Mesendoderm (in vitro differentiated cells): ENCODE measurements at places on chromosomes 12 and 14.

DNA sequence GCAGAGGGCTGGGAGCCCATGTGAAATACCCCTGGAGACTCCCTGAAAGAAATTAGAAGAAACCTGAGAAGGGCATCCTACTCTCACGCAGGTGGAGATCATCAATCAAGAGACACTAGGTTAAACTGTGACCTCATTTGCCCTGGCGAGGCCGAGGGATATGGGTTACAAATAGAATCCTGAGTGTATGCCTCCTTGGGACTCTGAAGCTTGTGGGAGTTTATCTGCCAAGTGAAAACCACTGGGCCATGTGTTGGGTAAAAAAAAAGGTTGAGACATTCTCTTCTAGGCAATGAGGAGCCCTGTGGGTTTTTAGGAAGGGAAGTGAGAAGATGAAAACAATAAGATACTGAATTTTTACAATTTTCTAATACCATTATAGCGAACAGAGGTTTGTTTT is 160.7 kb upstream of the ARID2 start:
- no peak overlapping the region for H3K4me3 ChIP-seq
- no peaks in the 10 kb centered on the region for H3K4me1 ChIP-seq
- no peak for DNase-seq
- H3K27me3 ChIP-seq = no peaks in the 10 kb centered on the region
- no peak overlapping the region for H3K27ac ChIP-seq

DNA sequence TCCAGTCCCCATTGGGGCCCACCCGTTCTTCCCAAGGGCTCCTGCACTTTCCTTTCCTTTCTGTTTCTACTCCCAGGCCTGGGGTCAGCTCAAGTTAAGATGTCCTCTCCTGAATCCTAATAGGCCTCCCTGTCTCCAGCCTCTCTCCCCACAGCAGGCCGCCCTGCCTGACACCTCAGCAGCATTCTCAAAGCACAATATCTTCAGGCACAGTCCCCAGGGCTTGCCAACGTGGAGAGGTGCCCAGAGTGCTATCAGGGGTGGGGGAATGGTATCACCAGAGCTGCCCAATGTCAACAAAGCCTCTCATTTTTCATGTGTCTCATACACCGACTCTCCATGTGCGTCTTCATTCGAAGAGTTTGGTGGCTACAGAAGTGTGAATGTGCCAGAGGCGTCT is 123.0 kb downstream of the FOXN3 start:
- H3K27me3 ChIP-seq = no peaks in the 10 kb centered on the region
- peaks cover 26% of the 10 kb centered on the region for H3K4me1 ChIP-seq
- no peak for DNase-seq

DNA sequence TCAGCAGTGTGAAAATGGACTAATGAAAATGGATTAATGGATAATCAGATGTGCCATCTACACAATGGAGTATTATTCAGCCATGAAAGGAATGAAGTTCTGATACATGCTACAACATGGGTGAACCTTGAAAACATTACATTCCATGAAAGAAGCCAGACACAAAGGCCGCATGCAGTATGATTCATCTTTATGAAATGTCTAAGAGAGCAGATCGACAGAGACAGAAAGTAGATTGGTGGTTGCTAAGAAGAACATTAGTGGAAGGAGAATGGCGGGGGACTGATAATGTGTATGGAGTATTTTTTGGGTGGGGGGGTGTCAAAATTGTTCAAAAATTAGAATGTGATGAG is 47.3 kb downstream of the PRKAB1 start:
- no peaks in the 10 kb centered on the region for H3K4me1 ChIP-seq
- no peak for DNase-seq
- H3K27ac ChIP-seq = no peak overlapping the region
- no peak overlapping the region for H3K4me3 ChIP-seq
- peaks cover 10% of the 10 kb centered on the region for H3K36me3 ChIP-seq

- DNase-seq = peak; percentile 96
- no peaks in the 10 kb centered on the region for H3K27me3 ChIP-seq
- H3K27ac ChIP-seq = peak overlapping the region; percentile 80
- no peaks in the 10 kb centered on the region for H3K4me1 ChIP-seq
- H3K36me3 ChIP-seq = no peaks in the 10 kb centered on the region
Measured at GRCh38 chr12:38904537-38905479, 583 bp downstream of the CPNE8 start.

GRCh38 chr12:125320177-125320576 is 254.9 kb downstream of the AACS start:
- H3K4me1 ChIP-seq = no peaks in the 10 kb centered on the region
- no peak for DNase-seq
- H3K36me3 ChIP-seq = no peaks in the 10 kb centered on the region
- H3K27me3 ChIP-seq = no peaks in the 10 kb centered on the region
- H3K27ac ChIP-seq = no peak overlapping the region
- H3K4me3 ChIP-seq = no peak overlapping the region

DNA sequence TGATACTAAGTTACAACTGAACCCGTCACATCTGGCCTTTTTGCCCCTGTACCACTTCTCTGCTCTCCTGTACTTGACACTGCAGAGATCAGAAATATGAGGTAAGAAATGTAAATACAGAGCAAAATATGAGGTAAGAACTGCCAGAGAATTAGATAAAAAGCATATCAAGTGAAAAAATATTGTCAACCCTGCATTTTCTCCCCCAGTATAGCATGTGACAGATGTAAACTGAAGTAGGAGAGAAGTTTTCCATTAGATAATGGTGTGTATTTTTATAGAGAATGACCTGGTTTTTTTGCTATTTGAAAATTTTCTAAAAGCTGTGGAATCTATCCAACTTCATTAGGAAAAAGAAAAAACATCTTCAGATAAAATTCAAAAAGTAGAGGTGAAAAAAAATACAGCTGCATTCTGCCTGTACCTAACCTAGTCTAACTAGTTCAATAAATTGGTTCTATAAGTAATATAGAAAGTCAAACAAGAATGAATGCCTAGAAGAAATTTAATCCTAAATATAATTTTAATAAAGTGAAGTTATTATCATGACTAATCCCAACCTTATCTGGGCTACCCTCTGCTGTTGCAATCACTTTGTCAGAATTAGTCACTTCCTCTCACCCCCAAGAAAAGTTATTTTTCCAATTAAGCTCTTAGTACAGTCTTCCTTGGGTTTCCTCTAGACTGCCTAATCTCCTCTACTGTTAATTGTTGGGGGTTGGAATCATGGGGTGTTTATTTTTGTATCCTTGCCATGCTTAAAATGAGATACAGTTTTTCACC is 210.0 kb downstream of the RASSF9 start:
- H3K36me3 ChIP-seq = no peaks in the 10 kb centered on the region
- H3K4me3 ChIP-seq = no peak overlapping the region
- H3K27ac ChIP-seq = no peak overlapping the region

GRCh38 chr12:113961921-113962710 is 4.0 kb downstream of the RBM19 start:
- H3K27ac ChIP-seq = no peak overlapping the region
- no peaks in the 10 kb centered on the region for H3K4me1 ChIP-seq
- peaks cover 8% of the 10 kb centered on the region for H3K36me3 ChIP-seq
- H3K27me3 ChIP-seq = no peaks in the 10 kb centered on the region
